ENCODE measurements at places on chromosomes 16 and 17.

DNA sequence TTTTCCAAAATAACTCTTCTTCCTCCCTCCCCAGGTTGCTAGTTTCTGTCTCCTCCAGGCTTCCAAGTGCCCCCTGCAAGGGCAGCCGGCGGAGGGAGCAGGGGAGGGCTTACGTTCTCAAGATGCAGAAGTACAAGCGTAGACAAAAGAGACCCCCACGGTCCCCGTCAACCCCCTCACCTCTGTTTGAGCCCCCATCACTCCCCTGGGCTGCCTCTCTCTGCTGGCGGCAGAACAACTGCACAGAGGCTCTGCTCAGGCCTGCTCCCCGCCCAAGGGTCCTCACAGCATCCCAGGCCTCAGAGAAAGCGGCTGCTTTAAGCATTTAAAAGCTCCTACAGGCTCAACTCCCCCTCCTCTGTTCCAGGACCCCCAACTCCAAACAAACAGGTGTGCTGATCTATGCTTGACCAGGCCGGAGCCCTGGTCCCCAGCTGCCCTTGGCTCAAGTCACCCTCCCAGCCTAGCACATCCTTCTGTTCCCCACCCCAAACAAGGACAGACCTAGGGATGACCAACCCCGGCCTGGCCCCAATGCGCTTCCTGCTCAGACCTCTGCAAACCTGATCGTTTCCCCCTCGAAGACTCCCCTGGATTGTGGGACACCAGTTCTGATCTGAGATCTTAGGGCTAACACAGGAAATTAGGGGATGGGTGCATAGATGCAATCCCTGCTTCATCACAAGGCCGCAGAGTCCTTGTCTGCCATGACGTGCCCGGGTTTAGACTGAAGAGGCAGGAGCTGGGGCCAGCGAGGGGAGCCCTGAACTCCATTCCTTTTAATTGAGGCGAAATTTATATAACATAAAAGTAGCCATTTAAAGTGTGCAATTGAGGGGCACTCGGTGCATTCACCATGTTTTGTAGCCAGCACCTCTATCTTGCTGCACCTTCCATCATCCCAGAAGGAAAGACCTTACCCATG is 17.2 kb upstream of the RBFOX3 start:
- DNase-seq: no peak

GRCh38 chr17:45793999-45794540 is 9.9 kb downstream of the CRHR1 start:
- DNase-seq: no peak

- no peak for DNase-seq
These were observed 24.5 kb downstream of the UNK start for GRCh38 chr17:75808905-75809621.

GRCh38 chr16:55470533-55471371 is 8.2 kb upstream of the MMP2 start:
- no peak for DNase-seq

DNA sequence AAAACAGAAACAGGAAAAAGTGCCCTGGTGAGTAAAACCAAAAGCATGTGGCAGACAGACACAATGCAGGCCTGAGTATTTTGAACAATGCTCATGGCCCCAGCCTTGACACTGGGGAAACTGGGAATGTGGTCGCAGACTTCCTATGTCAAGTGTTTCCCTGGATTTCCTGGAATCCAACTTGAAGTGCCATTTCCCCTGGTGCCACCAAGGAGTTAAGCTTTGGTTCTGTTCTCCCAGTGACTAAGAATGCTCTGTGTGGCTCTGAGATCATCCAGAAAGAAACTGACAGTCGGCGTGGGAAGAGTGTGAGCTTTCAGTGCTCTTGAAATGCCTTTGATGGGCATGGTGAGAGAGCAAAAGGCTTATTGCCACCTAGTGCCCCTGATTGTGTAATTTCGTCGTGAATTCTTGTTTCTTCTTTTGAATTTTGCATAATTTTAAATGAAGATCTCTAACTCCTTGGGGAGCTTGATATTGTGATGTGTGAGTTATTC is 96.0 kb downstream of the YPEL2 start:
- peak; percentile 35 for DNase-seq

- DNase-seq: no peak
These were observed 47.0 kb upstream of the FBXO47 start for GRCh38 chr17:39014044-39014794.

DNA sequence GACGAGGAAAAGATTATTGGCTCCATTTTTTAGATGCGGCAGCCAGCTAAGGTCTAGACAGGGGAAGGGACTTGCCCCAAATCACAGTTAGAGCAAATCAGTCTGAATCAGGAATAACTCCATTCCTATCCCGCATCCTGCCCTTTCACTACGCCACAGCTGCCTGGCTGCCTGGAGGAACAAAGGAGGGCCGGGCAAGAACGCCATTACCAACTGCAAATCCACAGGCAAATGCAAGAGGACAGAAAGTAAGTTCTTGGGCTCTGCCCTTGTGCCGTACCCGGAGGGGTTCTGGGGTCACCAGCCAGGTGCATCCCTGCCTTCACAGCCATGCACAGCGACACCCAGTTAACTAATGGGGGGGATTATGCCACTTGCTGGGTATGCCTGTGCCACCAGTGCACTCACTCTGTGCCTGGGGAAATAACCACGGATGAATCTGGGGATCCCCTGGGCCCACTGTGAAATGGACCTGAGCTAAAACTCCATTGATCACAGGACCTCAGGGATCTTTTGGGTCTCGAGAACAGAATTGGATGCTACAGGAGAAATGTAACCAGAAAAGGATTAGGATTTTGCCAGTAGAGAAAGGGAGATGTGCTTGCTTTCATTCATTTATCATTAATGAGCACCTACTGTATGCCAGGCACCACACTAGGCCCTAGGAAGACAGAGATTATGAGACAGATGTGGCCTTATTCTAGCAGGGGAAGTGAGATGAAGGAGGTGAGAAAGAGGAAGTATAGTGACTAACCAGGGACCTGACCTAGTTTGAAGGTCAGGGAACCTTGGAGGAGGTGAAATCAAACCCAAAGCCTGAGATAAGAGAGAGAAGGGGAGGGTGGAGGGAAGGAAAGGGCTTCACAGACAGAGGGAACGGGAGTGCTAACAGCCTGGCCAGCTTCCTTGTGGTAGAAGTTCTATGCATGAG is 17.7 kb downstream of the BCL7C start:
- peak; percentile 33 for DNase-seq

GRCh38 chr17:1374431-1375177 is 25.4 kb downstream of the YWHAE start:
- no peak for DNase-seq

GRCh38 chr17:48406936-48407567 is 23.0 kb downstream of the SKAP1 start:
- DNase-seq: no peak

DNA sequence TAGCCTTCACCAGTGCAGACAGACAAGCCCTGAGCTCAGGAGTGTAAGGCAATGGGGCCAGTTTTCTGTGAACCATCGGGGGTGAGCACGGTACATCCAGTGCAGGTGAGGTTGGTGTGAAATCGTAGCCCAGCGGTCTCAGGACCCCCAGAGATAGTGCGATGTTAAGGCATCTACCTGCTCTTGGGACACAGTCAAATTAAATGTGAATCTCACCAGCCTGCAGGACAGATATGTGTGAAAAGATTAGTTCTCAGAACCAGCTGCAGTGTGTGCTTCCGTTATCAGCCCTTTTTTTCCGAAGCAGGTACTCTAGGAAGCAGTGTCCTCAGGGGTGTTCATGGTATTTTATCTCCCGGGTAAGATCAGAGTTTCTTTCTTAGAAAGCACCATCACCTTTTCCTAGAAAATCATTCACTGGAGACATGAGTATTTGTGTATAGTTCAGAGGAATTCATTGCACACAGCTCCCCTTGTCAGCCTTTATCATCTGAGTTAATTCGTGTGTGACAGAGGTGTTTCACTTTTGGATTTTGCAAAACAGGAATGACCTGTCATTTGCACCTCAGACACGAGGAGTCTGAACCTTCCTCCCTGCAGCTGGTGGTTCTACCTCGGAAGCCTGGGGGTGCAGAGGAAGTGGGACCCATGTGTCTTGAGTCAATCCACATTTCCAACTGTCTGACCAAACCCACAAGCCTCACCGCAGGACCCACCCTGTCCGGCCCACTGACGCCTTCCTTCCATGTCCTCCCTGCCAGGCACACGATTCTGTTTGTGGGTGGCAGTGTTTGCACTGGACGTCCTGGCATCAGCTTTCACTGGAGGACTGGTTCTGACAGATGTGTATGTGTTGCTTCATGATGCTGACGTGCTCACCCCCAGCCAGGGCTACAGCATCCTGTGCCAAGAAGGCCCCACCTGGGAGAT is 107.8 kb downstream of the CLEC16A start:
- DNase-seq: peak; percentile 31

- peak; percentile 69 for DNase-seq
These were observed 206.8 kb downstream of the PRKCA start for GRCh38 chr17:66508896-66509844.

- DNase-seq: no peak
These were observed 44.7 kb downstream of the IRF8 start for GRCh38 chr16:85943711-85944110.

- no peak for DNase-seq
These were observed 1253.7 kb upstream of the CDH8 start for GRCh38 chr16:63289834-63290460.

GRCh38 chr17:21303441-21304065 is 19.0 kb downstream of the MAP2K3 start:
- DNase-seq: no peak

GRCh38 chr16:27969574-27969973 is 93.9 kb downstream of the GSG1L start:
- DNase-seq: no peak

DNA sequence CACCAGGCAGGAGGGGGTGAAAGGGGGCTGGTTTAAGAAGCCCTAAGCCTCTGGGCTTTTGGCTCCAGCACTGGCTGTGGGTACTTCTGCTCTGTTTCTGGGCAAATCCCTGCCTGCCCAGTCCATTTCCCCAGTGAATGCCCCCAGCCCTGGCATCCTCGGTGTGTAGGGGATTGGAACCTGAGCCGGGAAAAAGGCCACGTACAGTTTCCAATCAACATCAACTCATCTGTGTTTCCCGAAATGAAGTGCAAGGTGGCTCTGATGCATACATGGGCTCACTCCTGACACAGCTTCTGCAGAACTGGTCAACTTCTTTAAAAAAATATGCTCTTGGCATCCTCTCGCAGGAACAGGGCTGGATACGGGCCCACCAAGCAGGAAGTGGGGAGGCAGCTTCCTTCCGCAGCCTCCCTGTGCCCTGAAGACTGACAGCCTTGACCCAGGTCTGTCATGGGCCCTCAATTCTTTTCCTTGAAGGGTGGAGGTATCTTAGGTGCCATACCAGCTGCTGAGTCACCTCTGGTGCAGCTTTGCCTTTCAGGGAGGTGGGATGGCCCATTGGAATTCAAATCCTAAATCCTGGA is 73.3 kb downstream of the N4BP1 start:
- DNase-seq: no peak

DNA sequence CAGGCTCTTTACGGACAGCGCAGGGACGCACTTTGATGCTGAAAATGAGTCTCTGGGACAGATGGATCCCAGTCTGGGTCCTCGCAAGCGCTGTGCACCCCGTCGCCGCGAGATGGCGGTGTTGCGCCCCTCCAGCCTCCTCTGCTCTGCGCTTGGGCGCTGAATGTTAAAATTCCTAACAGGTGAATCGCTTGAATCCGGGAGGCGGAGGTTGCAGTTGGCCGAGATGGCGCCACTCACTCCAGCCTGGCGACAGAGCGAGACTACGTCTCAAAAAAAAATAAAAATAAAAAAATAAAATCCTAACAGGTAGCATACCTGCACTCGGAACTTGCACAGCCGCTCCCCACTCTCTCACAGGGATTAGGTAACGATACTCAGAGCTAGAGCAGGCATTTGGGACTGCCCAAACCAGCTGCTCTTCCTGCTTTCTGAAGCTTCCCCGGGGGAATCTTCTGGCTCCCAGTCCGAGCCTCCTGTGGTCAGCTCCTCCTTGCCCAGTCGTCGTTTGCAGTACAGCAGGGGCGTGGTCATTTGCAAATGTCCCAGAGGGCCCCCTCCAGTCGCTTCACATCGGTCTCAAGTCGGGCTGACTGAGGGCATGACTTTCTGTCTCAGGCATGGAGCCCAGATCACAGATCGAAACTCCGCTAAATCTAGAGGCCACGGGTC is 26.2 kb upstream of the OSGIN1 start:
- peak; percentile 65 for DNase-seq

DNA sequence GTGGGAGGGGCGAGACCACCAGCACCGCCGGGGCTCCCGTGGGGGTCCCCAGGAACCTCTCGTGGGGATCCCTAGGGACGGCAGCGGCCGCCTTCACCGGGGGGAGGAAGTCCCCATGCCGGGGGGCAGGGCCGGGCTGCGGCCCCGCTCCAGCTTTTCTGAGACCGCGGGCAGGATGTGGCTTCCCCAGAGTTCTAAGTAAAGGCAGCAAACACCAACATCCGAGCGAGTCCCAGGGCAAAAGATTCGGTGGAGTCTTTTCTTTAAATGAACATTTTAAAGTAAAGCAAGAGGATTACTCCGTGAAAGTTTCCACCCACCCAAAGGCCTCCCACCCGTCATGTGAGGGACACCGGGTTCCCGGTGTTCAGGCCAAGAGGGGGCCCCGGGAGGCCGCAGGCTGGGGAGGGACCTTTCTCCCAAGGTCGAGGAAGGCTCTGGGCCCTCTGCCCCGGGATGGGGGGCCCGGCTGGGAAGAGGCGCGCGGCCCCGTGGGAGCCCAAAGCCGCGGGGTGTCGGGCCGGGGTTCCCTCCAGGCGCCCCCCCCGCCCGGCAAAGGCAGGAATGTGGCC is 137.2 kb upstream of the RPH3AL start:
- peak; percentile 79 for DNase-seq

- peak; percentile 87 for DNase-seq
These were observed 3.0 kb downstream of the TNK1 start for GRCh38 chr17:7383742-7384488.

DNA sequence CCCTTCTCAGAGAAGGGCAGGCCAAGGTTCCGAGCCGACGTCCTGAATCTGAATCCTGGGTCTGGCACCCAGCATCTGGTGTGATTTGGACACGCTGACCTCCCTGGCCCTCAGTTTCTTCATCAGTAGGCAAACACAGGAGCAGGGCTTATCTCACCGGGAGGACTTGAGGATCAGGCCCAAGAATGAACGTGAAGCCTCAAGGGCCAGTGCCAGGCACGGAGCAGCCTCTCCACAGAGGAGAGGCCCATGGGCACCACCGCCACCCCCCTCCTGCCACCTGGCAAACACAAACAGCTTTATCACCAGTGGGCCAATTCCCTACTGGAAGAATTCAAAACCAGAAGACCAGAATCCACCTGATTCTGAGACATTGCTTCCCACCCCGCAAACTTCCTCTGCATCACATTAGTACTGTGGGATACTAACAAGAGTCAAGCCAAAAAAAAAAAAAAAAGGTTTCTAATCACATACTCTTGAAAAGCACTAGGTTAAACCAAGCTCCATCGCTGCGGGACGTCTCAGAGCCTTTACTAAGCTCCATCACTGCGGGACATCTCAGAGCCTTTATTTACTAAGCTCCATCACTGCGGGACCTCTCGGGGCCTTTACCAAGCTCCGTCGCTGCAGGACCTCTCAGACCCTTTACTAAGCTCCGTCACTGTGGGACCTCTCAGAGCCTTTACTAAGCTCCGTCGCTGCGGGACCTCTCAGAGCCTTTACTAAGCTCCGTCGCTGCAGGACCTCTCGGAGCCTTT is 68.0 kb upstream of the DOC2B start:
- no peak for DNase-seq

GRCh38 chr17:62630365-62631085 is 3.1 kb downstream of the MRC2 start:
- no peak for DNase-seq
